Pancreas (tissue), 10 donors: ENCODE measurements at places on chromosomes 2 and 18. TPM values are rescaled to one million over a fixed set of nuclear protein-coding genes. Genes with fewer than 3 reads are reported as not detected.

GRCh38 chr2:67670747-67671183, 273.6 kb downstream of the ETAA1 start:
- no peak for DNase-seq

Gene CCDC74B
- 6.3 TPM for polyA plus RNA-seq

Gene INHBB
- 5.1 TPM for polyA plus RNA-seq

GRCh38 chr2:31469648-31470047, 55.1 kb upstream of the XDH start:
- DNase-seq = no peak
